Islet precursor cell (in vitro differentiated cells): ENCODE measurements at places on chromosomes 3 and 15.
A peak's percentile ranks its signal among the peaks of the same experiment; 100 is the strongest.

DNA sequence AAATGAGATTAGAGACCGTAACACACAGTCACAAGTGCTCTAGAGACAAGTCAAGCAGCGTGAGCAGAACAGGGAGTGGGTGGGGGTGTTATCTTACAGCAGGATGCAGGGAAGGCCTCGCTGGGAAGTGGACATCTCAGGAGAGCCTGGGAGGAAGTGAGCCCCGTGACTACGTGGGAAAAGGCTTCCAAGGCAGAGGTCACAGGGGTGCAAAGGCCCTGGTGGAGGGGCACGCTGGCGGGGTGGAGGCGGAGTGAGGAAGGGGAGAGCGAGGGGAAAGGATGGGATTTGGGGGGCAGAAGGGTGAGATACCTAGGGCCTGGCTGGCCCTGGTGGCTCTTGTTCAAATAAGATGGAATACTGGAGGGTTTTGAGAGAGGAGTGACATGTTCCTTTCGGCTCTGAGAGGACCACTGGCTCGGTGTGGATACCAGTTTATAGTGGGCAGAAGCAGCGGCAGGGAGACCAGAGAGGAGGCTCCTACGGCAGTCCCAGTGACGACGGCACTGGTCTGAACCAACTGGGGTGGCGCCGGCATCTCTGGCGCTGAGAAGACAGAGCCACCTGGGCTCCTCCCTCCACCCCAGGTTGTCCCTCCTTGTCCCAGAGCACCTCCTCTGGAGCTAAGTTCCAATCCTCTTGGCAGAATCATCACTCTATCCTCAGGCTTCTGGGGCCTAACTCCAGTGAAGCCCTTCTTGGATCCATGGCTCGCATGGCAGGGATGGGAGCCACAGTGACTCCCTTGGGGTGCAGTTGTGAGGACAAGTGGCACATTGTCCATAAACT lies 266.2 kb upstream of the LYSMD4 start:
- DNase-seq, result peak; percentile 45

- DNase-seq, result no peak
These were observed 56.8 kb upstream of the NANOGP8 start for GRCh38 chr15:35141743-35142471.

DNA sequence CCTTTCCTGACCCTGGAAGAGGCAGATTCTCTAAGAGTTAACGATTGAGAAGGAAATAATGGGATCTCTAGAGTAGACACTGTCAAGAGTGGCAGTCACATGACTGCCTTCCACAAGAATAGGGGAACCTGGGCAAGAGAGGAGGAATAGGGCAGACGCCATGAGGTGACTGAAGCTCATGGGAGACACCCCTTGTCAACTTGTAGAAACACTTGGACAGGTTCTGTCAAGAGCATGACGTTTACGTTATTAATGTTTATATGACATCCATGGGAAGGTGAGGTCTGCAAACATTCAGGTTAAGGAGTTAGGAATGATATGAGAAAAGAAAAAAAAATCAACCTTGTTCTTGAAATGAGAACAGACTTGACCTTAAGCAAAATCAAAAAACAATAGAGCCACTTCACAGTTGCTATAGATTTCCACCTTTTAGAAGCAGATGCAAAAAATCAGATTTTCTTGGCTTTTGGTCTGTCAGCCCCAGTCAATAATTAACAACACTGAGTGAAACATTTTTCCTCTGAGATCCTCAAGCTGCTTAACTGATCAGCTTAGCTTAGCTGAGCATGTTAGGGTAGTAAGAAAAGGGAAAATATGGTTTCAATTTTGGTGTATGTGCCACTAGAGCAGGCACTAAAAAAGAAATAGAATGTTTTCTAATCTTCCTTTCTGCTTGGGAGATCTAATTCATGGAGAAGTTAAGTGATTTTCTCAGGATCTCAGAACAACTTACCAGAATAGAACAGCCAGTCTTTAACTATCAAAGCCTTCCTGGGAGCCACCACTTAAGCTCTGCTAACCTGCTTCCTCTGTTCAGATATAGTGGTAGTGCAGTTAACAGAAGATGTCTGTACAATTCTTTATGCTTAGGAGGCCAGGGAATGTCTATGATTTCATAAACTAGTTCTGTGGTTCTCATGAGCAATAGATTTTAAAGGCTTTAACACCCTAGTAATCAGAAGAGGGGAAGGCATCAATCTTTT lies 116.9 kb downstream of the B3GALNT1 start:
- no peak for DNase-seq

GRCh38 chr3:42493126-42493797 lies 9.2 kb upstream of the VIPR1 start:
- peak; percentile 42 for DNase-seq

- no peak for DNase-seq
These were observed 18.7 kb downstream of the SLC33A1 start for GRCh38 chr3:155835341-155836071.

- no peak for DNase-seq
These were observed 1.2 kb upstream of the ADAMTSL3 start for GRCh38 chr15:83652626-83653204.

- DNase-seq, result no peak
These were observed 16.6 kb downstream of the DLG1 start for GRCh38 chr3:197281849-197282248.
